ENCODE measurements at places on chromosomes 2 and 18. TPM values are rescaled to one million over a fixed set of nuclear protein-coding genes. Genes with fewer than 3 reads are reported as not detected.
A peak's percentile ranks its signal among the peaks of the same experiment; 100 is the strongest.

The PPP1CB gene
- 355 TPM for total RNA-seq

DNA sequence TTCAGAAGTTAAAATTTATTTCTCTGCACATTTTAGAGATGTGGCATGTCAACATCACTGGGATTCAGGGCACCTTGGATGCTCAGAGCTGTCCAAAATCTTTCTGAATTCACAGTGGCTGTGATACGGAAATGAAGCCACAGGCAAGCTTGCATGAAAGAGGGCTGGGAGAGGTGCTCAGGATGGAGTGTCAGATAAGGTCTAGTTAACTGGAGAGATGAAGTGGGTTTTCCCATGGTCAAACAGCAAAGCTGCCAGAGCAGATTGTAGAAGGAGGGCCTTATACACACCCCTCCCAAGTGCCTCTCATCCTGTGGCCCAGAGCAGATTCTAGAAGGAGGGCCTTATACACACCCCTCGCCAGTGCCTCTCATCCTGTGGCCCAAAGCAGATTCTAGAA lies 286.8 kb upstream of the PXDN start:
- H3K27me3 ChIP-seq: no peaks in the 10 kb centered on the region
- H3K4me1 ChIP-seq: no peaks in the 10 kb centered on the region
- H3K4me3 ChIP-seq: no peak overlapping the region
- no peak overlapping the region for H3K27ac ChIP-seq
- DNase-seq: no peak

GRCh38 chr2:18630541-18630940 lies 41.2 kb upstream of the NT5C1B start:
- no peak for DNase-seq
- no peak overlapping the region for H3K4me3 ChIP-seq
- H3K36me3 ChIP-seq: no peaks in the 10 kb centered on the region
- no peak overlapping the region for H3K27ac ChIP-seq
- no peaks in the 10 kb centered on the region for H3K4me1 ChIP-seq
- no peaks in the 10 kb centered on the region for H3K27me3 ChIP-seq

The GCKR gene
- not detected for total RNA-seq

DNA sequence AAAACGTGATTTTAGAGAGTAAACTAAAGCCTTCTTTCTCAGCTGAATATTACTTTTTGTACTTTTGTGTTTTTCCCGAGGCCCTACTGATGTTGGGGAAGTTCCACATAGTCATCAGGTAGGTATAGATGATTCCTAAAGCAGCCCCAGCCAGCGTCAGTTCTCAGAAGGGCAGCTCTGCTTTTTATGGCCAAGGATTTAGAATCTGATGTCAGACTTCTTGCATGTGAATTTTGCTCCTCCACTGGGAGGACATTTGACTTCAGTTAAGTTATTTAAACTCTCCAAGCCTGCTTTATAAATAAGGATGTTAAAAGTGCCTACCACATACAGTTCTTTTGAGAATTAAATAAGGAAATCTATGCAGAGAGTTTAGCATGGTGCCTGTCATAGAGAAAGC lies 130.8 kb downstream of the NCKAP5 start:
- no peak overlapping the region for H3K27ac ChIP-seq
- no peak overlapping the region for H3K4me3 ChIP-seq
- DNase-seq: no peak
- H3K36me3 ChIP-seq: no peaks in the 10 kb centered on the region
- H3K4me1 ChIP-seq: no peaks in the 10 kb centered on the region

GRCh38 chr18:23421277-23421676 lies 31.8 kb upstream of the RIOK3 start:
- H3K27ac ChIP-seq: no peak overlapping the region
- no peak for DNase-seq
- no peak overlapping the region for H3K4me3 ChIP-seq
- H3K4me1 ChIP-seq: peaks cover 5% of the 10 kb centered on the region

DNA sequence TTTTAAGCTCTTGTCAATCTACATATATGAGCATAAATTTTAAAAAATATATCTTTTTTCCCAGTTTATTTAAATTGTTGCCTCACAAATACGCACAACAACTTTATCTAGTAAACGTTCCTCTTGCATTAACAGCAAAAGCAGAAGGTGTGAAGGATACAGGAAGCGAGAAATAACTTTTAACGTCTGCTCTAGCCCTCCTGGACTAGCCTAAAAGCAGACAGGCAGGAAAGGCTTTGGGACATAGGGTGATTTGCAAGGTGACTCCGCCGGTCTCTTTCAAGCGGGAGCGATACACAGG lies 434 bp upstream of the DUSP19 start:
- H3K27me3 ChIP-seq: no peaks in the 10 kb centered on the region
- H3K36me3 ChIP-seq: no peaks in the 10 kb centered on the region
- peaks cover 9% of the 10 kb centered on the region for H3K4me1 ChIP-seq
- no peak for DNase-seq
- H3K4me3 ChIP-seq: peak overlapping the region; percentile 77

DNA sequence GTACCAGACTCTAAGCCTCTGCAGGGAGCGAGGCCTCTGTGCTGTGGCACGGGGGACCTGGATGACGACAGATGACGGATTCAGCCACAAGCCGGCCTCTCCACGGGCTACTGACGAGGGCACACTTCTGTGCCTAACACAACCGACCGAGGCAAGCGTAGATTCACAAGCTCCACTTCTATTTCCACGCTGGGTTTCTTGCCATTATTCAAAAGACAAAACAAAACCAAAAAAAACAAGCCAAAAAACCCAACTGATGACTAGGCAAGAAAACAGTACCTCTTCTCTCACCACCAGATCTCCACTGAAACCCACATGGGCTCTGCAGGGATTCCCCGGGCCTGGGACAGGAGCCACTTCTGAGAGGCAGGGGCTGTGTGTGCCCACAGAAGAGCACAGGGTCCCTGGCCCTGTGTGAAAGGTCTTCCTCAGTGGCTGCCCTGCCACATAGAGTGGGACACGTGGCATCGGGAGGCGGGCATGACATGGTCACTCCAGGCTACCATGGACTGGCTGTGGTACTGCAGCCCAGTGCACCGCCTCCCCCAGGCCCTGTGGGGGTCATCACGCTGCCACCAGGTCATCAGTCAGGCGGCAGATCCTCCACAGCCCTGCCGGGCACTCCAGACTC lies 254.7 kb downstream of the HDAC4 start:
- no peak for DNase-seq
- H3K4me1 ChIP-seq: peaks cover 4% of the 10 kb centered on the region
- H3K4me3 ChIP-seq: no peak overlapping the region
- no peaks in the 10 kb centered on the region for H3K27me3 ChIP-seq
- no peaks in the 10 kb centered on the region for H3K36me3 ChIP-seq

DNA sequence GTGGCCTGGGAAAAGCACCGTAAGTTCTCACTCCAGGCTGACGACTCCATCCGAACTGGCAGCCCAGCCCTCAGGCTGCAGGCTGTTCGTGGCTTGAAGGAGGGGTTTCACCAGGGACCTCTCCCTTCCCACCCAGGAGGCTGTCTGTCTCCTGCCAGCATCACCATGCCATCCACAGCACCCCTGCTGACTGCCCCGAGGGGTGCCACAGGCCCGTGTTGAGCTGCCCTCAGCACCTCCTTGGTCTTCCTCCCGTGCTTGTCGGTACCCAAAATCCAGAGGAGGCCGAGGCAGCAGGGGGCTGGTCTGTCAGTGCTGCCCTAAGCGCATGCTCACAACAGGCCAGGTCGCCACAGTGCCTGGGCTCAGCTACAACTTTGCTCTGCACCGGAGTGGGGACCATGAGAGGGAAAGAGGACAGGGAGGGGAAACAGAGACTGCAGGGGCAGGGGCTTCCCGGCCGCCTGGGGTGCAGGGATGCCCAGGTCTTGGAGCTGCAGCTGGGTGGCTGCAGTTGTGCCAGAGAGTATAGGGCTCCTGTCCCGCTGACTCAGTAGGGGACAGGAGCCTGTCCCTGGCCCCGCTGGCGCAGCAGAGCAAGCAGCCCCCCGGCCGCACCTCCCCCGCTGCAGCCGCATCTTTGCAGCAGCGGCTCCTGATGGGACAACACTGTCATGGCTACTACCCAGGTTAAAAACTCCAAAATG lies 963.7 kb upstream of the CRIM1 start:
- no peaks in the 10 kb centered on the region for H3K36me3 ChIP-seq
- H3K4me3 ChIP-seq: no peak overlapping the region
- no peaks in the 10 kb centered on the region for H3K27me3 ChIP-seq
- no peak overlapping the region for H3K27ac ChIP-seq
- no peaks in the 10 kb centered on the region for H3K4me1 ChIP-seq
- DNase-seq: no peak

The MYOM1 gene
- total RNA-seq: 265 TPM
